Mesendoderm (in vitro differentiated cells): ENCODE measurements at places on chromosomes 16 and 17.

- no peak for DNase-seq
Measured at GRCh38 chr16:86823125-86823524, 244.8 kb downstream of the FOXL1 start.

GRCh38 chr16:22380529-22380928, 6.1 kb upstream of the CDR2 start:
- no peak for DNase-seq

- no peak for DNase-seq
Measured at GRCh38 chr16:77637940-77638339, 84.4 kb upstream of the NUDT7 start.

- DNase-seq = no peak
Measured at GRCh38 chr16:89123001-89123830, 29.6 kb downstream of the ACSF3 start.

GRCh38 chr17:59376506-59376905, 45.1 kb downstream of the YPEL2 start:
- no peak for DNase-seq

DNA sequence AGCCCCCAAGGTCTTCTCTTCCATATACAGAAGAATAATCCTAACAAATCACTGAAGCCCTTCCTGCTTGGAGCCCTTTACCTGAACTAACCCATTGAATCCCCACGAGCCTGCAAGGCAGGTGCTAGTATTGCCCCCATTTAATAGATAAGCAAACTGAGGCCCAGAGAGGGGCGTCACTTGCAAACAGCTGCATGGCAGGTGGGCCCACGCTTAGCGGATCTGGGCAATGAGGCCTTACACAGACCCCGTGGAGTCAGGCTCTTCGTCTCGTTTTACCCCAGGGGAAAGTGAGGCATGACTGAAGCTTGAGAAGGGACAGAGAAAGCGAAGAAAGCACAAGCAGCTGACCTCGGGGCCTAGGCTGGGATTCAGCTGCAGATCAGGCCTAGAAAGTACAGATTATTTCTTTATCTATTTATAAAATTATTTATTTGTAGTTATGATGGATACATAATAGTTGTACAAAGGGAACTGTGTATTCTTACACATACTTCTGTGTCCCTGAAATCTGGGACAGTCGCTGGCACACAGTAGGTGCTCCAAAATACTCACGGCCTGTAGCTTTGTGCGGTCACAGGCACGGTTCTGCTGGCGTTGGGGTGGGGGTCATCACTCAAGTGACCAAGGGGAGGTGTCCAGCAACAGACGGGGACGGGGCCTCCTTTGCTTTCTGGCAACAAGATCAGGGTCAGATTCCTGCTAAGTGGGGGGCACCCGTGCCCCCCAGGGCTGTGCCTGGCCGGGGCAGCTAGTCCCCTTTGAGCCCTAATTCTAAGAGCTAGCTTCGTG, 223.2 kb upstream of the GSE1 start:
- no peak for DNase-seq

- no peak for DNase-seq
Measured at GRCh38 chr17:58806046-58806445, 50.4 kb downstream of the PPM1E start.

DNA sequence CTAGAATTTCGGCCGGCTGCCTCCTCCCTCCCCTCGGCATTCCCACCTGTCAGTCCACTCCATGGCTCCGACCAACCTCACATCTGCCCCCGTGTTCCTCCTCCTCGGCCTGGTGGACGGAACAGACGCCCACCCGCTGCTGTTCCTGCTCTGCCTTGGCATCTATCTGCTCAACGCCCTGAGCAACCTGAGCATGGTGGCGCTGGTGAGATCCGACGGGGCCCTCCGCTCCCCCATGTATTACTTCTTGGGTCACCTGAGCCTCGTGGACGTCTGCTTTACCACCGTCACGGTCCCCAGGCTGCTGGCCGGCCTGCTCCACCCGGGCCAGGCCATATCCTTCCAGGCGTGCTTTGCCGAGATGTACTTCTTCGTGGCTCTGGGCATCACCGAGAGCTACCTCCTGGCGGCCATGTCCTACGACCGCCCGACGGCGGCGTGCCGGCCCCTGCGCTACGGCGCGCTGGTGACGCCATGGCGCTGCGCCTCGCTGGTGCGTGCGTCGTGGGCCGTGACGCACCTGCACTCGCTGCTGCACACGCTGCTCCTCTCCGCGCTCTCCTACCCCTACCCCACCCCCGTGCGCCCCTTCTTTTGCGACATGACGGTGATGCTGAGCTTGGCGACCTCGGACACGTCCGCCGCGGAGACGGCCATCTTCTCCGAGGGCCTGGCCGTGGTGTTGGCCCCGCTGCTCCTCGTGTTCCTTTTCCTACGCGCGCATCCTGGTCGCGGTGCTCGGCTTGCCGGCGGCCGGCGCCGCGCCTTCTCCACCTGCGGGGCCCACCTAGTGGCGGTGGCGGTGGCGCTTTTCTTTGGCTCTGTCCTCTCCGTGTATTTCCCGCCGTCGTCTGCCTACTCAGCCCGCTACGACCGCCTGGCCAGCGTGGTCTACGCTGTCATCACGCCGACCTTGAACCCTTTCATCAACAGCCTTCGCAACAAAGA, at the start of gene OR3A2:
OR3A2 (minus strand) TSS at position 440 of the 948 bp plus-strand sequence.
- peak; percentile 3 for DNase-seq

GRCh38 chr16:77987810-77988209, 34.5 kb upstream of the CLEC3A start:
- DNase-seq = no peak

DNA sequence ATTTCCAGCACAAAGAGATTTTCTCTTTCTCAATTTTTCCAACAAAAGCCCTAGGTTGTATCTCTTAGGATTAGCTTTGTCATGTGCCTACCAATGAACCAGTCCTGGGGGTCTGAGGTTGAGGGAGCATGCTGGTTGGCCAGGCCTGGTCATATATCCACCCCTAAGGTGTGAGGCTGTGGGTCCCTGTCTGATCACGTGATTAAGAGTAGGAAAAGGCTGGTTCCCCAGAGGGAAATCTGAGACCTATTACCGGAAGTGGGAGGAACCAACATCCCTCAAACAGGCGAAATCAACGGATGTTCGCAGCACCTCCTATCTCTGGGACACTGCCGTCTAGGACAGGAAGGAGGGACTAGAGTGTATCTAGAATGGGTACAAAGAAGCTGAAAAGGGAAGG, 185.7 kb upstream of the IRX5 start:
- DNase-seq = no peak

- peak; percentile 35 for DNase-seq
Measured at GRCh38 chr17:14373614-14374259, 72.9 kb downstream of the HS3ST3B1 start.

DNA sequence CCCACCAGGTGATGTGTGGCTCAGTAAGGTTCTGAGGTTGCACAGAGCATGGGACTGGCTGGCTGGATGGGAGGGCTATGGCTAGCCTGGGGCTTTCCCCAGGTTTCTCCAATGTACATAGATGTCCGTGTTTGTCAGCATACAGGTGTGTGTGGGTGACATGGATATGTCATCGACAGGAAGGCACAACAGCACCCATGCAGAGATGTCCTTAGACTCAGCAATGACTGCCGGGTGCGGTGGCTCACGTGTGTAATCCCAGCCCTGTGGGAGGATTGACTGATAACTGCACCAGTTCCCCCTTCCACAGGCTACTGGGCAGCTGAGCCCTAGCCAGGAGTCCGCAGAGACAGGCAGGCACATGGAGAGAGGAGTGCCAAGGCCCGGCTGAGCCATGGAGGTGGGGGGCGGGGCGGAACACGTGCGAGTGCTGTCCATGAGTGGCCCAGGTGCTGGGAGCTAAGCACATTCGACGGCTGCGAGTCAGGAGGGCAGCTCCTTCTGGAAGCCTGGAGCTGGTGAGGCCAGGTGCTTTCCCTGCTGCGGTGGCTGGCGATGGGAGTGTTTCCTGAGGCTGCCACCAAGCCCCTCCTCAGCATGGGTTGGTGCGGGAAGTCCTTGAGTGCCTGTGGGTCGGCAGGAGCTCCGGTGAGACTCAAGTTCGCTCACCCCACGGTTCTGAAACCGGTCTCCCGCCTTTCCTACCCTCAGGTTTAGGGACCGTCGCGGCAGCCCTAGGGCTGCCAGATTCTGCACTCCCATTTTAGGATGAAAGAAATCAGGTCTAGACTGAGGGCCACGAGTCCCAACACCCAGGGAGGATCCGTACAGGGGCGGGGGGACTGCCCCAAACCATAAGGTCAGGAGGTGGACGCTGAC, 858 bp upstream of the ASPSCR1 start:
- peak; percentile 70 for DNase-seq

GRCh38 chr16:86231996-86232350, 278.4 kb upstream of the FOXF1 start:
- DNase-seq = no peak

- DNase-seq = no peak
Measured at GRCh38 chr17:82474223-82475010, 15.9 kb downstream of the NARF start.

- DNase-seq = peak; percentile 94
Measured at GRCh38 chr16:11615748-11616447, 29.2 kb upstream of the LITAF start.

GRCh38 chr16:12422233-12422632, 381.5 kb downstream of the CPPED1 start:
- DNase-seq = no peak

DNA sequence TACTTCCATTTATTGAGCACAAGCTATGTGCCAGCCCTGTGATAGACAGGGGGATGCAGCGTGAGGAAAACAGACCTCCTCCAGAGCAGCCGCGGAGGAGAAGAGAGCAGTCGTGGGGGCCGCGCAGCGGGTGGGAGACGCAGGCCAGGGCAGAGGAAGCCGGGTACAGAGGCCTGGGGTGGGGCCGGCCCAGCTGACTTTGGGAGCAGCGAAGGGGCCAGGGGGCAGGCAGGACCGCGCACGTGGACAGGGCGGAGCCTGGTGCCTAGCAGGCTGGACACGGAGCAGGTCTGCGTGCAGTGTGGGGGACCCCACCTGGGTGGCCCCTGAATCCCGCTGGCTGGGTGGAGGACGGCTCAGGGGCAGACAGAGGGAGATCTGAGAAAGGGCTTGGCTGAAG, 46.2 kb downstream of the ZFPM1 start:
- DNase-seq = no peak

DNA sequence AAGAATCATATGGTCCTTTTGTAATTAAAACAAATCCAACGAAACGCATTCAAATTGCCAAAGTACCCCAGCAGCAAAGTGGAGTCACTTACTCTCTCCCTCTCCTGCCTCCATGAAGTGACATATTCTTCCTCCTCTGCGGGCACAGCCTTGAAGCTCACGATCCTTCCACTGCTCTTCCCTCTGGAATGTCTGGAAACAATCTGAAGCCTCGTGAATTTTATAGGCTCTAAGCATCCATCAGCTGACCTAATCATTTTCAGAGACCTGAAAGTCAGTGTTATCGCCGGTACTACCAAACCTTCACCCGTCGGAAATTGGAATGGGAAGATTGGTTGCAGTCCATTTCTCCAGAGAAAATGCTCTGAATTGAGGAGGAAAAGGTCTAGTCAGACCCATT, 134.5 kb upstream of the FOXF1 start:
- no peak for DNase-seq

DNA sequence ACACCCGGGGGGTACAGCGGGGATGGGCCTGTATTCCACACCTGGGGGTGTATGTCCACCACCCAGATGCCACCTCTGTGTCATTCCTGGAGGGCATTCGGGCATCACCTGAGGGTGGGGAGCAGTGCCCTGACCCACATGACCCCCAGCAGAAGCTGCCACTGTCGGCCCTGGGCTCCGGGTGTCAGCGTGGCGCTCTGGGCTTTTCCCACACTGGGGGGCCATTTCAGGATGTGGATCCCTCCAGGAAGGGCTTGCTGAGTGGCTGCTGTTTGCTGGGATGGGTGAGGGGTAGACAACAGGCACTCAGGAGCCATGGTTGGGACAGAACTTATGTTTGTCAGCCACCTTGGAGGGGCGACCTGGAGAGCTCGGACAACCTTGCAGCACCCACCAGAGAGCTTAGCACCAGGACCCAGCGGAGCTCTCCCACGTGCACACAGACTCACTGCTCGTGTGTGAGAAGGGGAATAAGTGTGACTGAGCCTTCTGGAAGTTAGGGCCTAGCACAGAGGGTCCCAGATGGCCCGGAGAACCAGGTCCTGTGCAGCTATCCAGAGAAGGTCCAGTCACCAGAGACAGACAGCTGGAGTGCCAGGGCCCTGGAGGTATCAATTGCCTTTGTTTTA, 102.7 kb downstream of the METRNL start:
- no peak for DNase-seq

GRCh38 chr16:56389554-56389953, 35.8 kb downstream of the AMFR start:
- no peak for DNase-seq

GRCh38 chr16:85859818-85860125, 39.2 kb upstream of the IRF8 start:
- DNase-seq = no peak

DNA sequence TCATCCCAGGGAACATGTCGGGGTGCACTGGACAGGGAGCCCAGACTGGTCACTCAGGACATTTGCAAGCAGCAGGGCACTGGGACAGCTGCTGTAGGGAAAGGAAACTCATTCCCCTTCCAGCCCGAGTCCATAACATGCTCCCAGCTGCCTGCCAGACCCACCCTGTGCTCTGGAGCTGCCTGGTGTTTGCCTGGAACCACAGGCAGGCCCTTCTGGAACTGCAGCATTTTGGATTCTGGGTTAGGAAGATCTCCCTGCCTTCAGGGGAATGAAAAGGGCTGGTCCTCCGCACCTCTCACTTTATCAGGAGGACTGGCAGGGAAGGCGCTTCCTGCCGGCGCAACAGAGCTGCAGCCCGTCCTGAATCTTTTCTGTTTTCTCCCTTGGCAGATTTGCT, 41.2 kb downstream of the MEAK7 start:
- DNase-seq = no peak

GRCh38 chr17:61412143-61412859, 12.7 kb downstream of the TBX2 start:
- DNase-seq = peak; percentile 81

- DNase-seq = no peak
Measured at GRCh38 chr16:86619239-86619794, 41.0 kb downstream of the FOXL1 start.

- no peak for DNase-seq
Measured at GRCh38 chr17:49224997-49225337, 5.6 kb downstream of the PHOSPHO1 start.

DNA sequence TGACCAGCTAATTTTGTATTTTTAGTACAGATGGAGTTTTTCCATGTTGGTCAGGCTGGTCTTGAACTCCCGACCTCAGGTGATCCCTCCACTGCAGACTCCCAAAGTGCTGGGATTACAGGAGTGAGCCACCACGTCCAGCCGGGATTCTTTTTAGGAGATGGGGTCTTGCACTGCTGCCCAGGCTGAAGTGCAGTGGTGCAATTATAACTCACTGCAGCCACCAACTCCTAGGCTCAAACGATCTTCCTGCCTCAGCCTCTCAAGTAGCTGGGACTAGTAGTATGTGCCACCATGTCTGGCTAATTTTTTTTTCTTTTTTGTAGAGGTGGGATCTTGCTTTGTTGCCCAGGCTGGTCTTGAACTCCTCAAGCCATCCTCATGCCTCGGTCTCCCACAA, 56.4 kb upstream of the MGAT5B start:
- no peak for DNase-seq
